Activated T-helper 1 cell treated with anti-CD3 and anti-CD28 coated beads, Interleukin-12 subunit alpha, Interleukin-12 subunit beta, Interleukin-2, Interleukin-4 antibody, amounts not matched to agents 30 ng/mL and 10 ng/mL and 1 ng/mL, durations not matched to agents 14 hours and 24 hours and 36 hours (primary cell): ENCODE measurements at places on chromosomes 12 and 14.
A peak's percentile ranks its signal among the peaks of the same experiment; 100 is the strongest.

DNA sequence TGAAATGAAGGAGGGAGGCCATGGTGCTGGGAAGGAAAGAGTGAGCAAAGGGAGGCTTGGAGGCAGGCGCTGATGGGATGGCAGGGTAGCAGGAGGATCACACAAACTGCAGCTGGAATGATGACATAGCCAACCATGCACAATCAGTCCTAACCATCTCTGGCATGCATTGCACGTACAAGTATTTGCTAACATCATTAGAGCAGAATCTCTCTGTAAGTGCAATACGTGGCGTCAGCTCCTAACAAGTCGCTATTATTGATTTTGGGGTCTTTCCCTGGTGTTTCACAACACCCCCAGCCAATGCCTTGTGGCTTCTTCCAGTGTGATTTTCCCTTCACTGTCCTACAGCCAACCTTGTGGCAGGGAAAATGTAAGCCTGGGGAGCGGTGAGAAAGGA is 18.5 kb downstream of the BDKRB1 start:
- no peak for DNase-seq

DNA sequence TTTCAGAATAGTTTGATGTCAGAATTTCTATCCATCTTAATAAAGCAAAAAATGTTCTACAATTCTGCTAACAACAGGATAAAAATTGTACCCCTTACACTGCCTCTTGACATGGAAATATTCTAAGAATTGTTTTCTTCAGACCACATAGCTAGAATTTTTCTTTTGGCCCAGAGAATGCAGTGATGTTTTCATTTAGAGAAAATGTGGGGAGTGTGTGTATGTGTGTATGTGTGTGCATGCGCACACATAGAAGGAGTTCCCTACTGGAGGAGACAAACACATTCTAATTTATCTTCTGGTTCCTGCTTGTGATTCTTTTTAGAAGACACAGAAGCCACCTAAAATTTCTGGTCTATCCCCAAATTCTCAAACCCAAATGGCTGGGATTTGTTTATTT is 1145.7 kb downstream of the VRK1 start:
- DNase-seq = no peak

- no peak for DNase-seq
These were observed 38.7 kb downstream of the ANO4 start for GRCh38 chr12:100833282-100833681.

- no peak for DNase-seq
These were observed 81.1 kb upstream of the DIO3 start for GRCh38 chr14:101480022-101480746.

DNA sequence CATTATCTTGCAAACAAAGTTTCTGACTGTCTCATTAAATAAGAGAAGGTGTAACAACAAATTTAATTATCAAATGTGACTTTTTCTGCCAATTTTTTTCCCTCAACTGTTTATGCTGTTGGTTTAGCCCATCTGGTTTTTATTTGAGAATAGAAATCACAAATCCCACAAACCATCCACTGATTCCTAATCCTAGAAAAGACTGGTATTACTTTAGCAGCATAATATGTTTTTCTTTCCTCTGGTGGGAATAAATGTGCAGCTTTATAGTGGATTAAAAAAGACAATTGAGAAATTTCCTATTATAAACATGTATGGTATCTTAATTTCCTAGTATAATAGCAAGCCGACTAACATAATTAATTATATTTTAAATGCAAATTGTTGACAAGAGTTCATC is 257.9 kb upstream of the FOXN3 start:
- no peak for DNase-seq

- DNase-seq = no peak
These were observed 23.4 kb upstream of the EML1 start for GRCh38 chr14:99769799-99770198.

DNA sequence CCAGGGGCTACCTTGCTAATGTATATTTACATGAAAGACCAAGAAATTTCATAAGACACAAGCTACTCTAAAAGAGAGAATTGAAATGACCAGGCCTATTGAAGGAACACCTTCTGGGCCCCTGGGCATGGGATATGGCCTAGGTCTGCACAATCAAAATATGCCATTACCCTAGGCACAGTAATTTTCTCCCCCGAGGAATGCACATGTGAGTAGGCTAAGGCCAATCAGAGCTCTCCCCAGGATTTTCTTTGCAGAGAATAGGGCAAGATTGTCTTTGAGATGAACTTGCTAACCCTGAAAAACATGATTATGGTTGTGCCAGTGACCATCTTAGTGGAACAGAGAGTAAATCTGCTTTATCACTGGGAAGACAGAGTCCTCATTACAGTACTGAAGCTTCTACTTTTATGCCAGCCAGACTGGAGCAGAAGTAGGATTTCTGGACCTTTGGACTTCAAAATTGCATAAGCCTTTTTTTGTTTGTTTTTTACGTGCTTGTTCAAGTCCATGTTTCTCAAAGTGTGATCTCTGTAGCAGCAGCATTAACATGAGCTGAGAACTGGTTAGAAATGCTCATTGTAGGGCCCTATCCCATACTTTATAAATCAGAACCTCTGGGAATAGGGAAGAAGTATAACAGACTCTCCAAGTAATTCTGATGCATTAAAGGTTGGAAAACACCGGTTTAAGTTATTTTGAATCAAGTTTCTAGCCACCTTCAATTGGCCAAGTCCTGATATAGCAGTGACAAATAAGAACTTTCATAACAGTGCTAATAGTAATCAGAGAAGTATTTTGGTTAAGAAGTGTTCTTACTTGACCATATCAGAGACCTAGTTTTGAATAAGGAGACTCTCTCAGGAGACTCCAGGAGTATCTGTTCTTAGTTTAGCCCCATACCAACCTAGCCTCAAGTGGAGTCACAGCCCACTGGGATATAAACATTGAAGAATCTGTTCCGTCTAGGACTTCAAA is 112.9 kb downstream of the LMO3 start:
- no peak for DNase-seq

- no peak for DNase-seq
These were observed 83.4 kb upstream of the ESRRB start for GRCh38 chr14:76292561-76292960.

GRCh38 chr12:55697686-55698085 is 10.0 kb downstream of the ITGA7 start:
- no peak for DNase-seq

DNA sequence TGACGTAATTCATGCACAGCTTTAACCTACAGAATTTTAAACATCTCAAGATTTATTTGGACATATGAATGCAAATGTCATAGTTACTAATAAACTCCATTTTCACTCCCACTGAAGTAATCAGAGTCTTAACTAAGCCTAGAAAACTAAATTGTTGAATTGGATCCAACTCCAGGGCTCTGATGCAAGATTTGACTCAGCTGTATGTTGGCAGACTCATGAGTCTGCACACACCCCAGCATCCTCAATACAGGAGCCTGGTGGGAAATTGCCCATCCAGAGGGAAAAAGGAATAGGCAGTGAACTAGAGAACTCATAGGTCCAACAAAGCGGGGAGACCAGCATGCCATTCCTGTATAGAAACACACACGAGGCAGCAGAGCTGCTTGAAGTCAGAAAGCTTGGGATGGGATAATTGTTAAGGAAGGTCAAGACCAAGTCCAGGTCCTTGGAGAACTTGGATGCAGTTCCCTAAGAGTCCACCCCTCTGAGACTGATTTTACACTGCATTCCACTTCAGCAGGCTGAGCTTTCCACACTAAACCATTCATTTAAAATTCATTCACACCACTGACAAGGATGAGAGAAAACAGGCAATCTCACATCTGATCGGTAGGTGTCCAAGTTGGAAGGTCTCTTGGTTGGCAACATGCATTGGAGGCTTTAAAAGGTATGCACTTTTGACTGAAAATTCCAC is 14.4 kb downstream of the TMTC1 start:
- DNase-seq = no peak

DNA sequence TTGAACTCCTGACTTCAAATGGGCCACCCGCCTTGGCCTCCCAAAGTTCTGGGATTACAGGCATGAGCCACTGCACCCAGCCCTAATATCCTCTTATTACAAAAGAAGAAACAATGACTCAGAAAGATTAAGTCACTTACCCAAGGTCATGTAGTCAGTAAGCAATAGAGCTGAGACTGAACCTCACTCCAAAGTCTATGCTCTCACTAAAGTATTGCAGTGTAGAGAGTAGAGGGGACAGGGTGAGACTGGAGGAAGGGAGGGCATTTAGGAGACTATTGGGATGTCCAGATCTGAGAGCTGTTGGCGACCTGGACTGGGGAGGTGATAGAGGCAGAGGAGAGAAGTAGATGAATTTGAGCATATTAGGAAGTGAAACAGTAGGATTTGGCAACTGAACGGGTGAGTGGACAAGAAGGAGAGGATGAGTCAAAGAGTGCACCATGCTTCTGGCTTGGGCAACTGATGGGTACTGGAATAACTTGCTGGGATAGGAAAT is 11.8 kb downstream of the P2RX7 start:
- DNase-seq = no peak

GRCh38 chr14:23071921-23072539 is 14.7 kb upstream of the CDH24 start:
- no peak for DNase-seq

- DNase-seq = no peak
These were observed 87.1 kb downstream of the TMEM260 start for GRCh38 chr14:56666716-56667115.

GRCh38 chr14:77194706-77195105 is 13.1 kb downstream of the TMEM63C start:
- no peak for DNase-seq

DNA sequence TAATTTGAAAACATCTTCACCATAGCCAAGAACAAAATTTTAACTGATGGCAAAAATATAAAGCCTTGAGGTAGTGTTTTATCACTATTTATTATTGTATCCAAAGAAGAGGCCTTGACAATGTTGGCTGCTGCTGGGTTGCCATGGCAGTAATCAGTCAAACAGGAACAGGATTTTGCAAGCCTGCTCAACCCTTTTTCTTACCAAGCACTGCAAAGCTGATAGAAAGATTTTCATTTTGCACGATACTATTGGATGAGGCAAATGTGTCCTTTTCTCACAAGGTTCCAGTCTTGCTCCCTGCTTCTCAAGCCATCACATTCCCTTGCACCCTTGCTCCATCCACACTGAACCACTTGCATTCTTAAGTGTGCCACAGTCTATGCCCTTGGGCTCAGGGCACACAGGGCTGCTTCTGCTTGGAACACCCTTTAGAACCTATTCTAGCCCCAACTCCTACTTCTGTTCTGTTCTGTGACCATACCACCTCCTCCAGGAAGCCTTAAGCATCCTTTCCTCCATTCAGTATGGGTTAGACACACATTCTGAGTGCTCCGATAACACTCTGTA is 76.5 kb upstream of the AMIGO2 start:
- DNase-seq = no peak

DNA sequence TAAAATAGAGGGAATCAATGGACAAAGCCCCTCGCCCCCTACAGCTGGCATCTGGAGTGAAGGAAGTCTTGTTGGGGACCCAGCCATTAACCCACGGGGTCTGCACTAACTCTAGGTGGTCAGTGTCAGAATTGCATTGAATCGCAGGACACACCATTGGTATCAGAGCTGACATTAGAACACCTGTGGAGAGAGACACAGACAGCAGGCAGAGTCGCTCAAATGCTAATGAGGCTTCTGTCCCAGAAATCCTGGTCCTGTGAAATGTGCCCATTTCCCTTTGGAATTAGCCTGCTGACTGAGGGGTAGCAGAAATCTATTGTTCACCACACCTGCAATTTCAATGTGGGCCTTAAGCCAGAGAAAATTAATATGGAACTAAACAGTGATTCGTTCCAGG is 33.0 kb downstream of the TMEM132D start:
- no peak for DNase-seq

- DNase-seq = no peak
These were observed 20.8 kb downstream of the SERPINA1 start for GRCh38 chr14:94367347-94368242.

GRCh38 chr14:30333934-30334333 is 225.0 kb upstream of the G2E3 start:
- no peak for DNase-seq

- DNase-seq = peak; percentile 83
These were observed 1.1 kb downstream of the YY1 start for GRCh38 chr14:100239840-100240667.

- DNase-seq = no peak
These were observed 294.3 kb downstream of the APAF1 start for GRCh38 chr12:98939350-98939749.

- DNase-seq = no peak
These were observed 145.3 kb downstream of the GRIN2B start for GRCh38 chr12:13836099-13836498.

- DNase-seq = no peak
These were observed 12.5 kb downstream of the PGAM5 start for GRCh38 chr12:132723015-132723763.

- no peak for DNase-seq
These were observed 129.9 kb downstream of the KCNA5 start for GRCh38 chr12:5173511-5174011.

DNA sequence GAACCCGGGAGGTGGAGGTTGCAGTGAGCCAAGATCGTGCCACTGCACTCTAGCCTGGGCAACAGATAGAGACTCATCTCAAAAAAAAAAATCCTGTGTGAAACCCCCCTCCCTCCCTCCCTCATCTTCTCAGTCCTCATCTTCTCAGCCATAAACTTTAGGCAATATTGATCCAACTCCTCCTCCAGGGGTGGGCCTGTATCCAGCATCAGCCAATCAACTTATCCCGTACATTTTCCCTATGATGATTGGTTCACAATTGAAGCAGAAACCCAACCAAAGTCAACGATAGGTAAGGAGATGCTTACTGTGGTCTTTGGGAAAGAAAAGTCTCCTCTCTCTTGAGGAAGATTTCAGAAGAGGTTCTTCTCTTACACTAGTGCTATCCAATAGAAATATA is 33.5 kb upstream of the CIT start:
- DNase-seq = no peak

GRCh38 chr12:93827669-93828068 is 150.5 kb downstream of the CRADD start:
- DNase-seq = no peak

DNA sequence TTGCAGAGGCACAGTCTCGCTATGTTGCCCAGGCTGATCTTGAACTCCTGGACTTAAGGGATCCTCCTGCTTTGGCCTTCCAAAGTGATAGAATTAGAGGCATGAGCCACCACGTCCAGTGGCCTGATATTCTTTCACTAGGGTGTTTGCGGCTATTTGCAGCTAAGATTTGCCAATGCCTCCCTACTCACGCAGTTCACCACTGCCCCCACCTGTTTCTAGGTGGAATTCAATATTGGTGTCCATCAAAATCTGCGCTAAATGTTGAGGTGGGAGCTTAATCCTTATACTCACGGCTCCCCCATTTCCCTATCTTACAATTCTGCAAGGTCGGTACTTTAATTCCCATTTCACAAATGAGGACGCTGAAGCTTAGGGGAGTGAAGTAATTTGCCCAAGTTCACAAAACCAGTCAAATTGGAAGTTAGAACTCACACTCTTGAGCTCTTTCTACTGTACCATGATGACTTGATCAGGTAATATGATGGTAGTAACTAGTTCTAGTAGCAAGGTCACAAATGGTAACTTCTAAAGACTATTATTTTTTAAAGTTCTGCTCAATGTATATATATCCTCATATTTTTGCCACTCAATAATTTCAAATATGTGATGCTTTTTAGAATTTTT is 22.1 kb upstream of the LRRC9 start:
- DNase-seq = no peak
